ENCODE measurements at places on chromosomes 4 and X. TPM values are rescaled to one million over a fixed set of nuclear protein-coding genes. Genes with fewer than 3 reads are reported as not detected.
A peak's percentile ranks its signal among the peaks of the same experiment; 100 is the strongest.

DNA sequence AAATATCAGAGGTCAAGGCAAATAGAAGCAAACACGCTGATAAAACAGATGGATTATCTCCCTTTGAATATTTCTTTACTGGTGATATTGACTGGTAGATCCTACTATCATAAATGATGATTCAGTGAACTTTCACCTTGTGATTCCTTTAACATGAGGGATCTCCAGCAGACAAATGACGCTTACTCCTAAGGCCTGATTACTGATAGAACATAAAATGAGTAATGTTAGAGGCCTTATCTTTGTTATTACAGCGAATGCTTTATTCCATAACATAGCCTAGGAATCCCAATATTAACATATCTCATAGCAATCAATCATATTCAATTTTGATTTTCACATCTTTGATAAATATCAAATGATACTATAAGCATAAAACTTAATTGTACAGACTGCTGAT lies 152.3 kb downstream of the SLC10A7 start:
- no peak for DNase-seq

VCX3B gene
- not detected for total RNA-seq

GRCh38 chrX:2387614-2388239 lies 113.0 kb downstream of the DHRSX start:
- DNase-seq: no peak

GRCh38 chr4:134243742-134244713 lies 42.4 kb upstream of the PABPC4L start:
- no peak for DNase-seq

DNA sequence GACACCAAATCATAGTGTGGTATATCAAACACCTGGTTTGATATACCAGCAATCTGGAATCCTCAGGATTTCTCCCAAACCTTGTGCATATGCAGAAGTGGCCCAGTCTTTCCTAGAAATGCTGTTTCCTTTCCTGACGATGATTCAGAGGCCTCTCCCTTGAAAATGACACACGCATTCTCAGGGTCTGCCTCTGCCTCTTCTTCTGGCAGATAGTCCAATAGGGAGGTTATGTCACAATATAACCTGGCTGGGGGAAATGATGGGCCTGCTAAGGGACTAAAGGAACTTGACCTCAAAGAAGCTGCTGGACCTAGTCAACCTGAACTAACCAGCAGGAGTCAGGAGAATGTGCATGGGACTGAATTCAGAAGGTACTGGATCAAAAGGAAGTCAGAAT lies 435.2 kb downstream of the IDS start:
- DNase-seq: no peak

GRCh38 chr4:81131066-81131465 lies 84.0 kb downstream of the PRKG2 start:
- DNase-seq: no peak

- no peak for DNase-seq
Observed at GRCh38 chr4:181971411-181971810, 271.8 kb upstream of the TENM3 start.

HS3ST1 gene
- total RNA-seq: 2.5 TPM

IL2 gene
- not detected for total RNA-seq

- no peak for DNase-seq
Observed at GRCh38 chrX:45765767-45766166, 565.1 kb upstream of the DIPK2B start.

DNA sequence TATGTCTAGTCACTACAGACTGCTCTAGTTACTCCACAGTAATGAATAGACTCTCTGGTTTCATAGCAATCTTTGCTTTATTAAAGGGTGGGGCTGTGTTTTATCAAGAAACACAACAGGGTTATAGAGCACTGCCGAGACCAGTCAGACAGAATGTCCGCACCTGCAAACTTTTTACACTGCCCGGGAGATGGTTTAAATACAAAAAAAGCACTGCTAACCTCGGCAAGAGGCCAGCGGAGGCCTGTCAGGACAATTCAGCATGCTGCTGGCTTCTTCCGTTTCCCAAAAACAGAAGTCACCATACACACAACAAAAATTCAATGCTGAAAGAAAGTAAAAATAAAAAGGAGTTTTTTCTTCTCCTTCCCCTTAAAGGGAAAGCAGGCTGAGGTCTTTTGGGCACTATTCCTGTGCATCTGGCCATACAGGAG lies 67.4 kb downstream of the IRF2 start:
- DNase-seq: peak; percentile 45

GRCh38 chr4:80183250-80184052 lies 13.9 kb upstream of the PRDM8 start:
- no peak for DNase-seq

GRCh38 chrX:20362268-20363267 lies 95.9 kb upstream of the RPS6KA3 start:
- no peak for DNase-seq

DNA sequence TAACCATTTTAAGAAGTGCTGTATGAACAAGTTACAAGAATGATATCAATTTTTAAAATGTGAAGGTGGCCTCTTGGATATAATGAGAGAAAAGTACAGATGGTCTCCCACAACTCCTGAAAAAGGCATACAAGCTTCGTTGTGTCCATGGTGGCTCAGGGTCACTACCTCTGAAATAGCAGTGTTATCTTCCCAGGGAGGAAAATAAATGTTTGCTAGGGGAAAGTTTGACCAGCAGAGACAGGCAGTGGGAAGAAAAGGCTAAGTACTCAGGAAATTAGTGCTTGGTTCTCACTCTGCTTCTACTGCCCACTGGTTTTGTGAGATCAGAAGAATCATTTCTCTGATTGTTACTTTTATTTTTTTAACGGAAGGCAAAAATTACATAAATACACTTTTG lies 39.4 kb downstream of the PPP1R2C start:
- DNase-seq: no peak

DNA sequence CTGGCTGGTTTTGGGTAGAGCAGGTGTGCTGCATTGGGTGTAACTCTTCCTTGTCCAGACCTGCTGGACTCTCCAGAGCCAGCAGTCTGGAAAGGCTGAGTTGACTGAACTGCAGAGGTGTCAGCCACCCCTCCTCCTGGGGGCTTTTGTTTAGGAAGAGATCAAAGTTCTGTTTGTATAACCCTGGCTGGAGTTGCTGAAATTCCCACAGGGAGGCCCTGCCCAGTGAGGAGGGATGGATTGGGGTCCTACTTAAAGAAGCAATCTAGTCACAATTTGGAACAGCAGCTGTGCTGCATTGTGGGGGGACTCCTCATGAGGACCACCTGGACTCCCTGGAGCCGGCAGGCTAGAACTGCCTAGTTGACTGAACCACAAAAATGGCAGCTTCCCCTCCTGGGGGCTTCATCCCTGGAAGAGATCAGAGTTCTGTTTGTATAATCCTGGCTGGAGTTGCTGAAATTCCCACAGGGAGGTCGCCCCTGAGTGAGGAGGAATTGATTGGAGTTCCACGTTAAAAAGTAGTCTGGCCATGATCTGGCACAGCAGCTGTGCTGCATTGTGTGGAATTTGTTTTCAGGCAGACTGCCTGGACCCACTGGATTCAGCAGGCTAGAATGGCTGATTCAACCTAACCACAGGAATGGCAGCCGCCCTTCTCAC lies 264.9 kb upstream of the ZC4H2 start:
- no peak for DNase-seq

- no peak for DNase-seq
Observed at GRCh38 chr4:98516441-98517217, 141.8 kb downstream of the TSPAN5 start.

Measured in heart left ventricle (tissue), 16 donors.